ENCODE measurements at places on chromosomes 5 and 9. TPM values are rescaled to one million over a fixed set of nuclear protein-coding genes. Genes with fewer than 3 reads are reported as not detected.

Gene TMEM171
- 0.26 TPM for total RNA-seq

Gene LSM11
- 5.9 TPM for total RNA-seq

Gene FOXD4L3
- not detected for total RNA-seq

Gene FAM151B
- total RNA-seq = 0.54 TPM

Gene MEIKIN
- total RNA-seq = not detected

Gene ZCCHC9
- total RNA-seq = 37.8 TPM

Gene RNF180
- not detected for total RNA-seq

Gene TAF11L10
- not detected for total RNA-seq

Gene RNF145
- total RNA-seq = 95.7 TPM

Gene LHX2
- 0.10 TPM for total RNA-seq

Gene IFNA2
- total RNA-seq = not detected

Measured in activated T-cell treated with anti-CD3 and anti-CD28 coated beads, Interleukin-2, amount 50 U/mL, for 4 hours (primary cell).